ENCODE measurements at places on chromosomes 2 and 18.

DNA sequence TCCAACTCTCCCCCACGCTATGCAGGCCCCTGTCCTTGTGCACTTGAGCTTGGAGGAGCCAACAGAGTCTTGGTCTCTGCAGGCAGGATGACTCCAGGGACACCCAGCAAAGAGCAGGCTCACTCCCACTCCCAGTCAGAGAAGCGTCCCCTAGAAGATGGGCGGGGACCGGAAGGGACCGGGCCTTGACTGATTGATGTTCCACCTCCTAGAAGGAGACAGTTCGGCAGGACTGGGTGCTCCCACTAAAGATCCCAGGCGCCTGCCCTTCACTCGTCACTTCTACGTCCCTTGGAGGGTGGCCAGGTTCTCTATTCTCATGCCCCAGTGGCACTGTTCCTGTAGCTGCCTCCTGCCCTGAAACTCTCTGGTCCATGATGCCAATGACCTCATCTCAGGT, 3.2 kb upstream of the SP100 start:
- DNase-seq, result no peak

DNA sequence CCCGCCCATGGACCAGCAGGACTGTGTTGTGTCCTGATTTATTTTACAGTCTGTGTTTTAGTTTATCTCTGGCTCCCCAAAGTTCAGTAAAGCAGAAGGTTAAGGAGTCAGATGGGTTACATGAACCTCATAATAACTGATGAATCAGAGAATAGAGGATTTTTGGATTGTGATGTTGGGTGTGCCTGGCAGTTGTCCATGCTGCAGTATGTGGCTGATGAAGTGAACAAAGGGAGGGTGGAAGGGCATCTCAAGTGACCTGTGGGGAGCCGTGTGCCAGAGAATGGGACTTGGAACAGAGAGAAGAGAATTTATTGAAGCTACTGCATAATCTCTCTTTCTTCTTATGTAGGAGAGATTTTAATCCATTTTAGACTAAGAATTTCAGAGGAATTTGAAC, 145.5 kb downstream of the MAP4K4 start:
- no peak for DNase-seq

- peak; percentile 63 for DNase-seq
These were observed 2.4 kb upstream of the HOXD8 start for GRCh38 chr2:176126929-176127773.

GRCh38 chr2:171044416-171044815, 115.4 kb downstream of the GORASP2 start:
- no peak for DNase-seq

DNA sequence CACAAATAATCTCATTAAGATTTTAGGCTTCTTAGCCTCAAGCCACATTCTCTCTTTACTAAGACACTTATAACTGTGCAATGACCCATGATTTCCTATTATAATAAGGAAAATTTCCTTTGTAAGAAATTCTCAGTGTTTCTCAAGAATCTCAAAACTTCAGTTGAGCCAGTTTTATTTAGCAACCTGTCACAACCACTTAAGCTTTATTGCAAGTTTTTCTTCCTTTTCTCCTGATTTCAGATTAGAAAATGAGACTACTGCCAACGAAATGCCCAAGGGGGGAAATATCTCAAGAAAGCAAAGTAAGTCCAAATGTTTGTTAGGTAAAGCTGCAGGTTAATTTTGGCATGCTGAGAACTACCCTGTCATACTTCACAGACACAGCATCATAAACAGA, 178.5 kb downstream of the THADA start:
- DNase-seq, result no peak

- DNase-seq, result no peak
These were observed 13.7 kb upstream of the TNP1 start for GRCh38 chr2:216873573-216873972.

DNA sequence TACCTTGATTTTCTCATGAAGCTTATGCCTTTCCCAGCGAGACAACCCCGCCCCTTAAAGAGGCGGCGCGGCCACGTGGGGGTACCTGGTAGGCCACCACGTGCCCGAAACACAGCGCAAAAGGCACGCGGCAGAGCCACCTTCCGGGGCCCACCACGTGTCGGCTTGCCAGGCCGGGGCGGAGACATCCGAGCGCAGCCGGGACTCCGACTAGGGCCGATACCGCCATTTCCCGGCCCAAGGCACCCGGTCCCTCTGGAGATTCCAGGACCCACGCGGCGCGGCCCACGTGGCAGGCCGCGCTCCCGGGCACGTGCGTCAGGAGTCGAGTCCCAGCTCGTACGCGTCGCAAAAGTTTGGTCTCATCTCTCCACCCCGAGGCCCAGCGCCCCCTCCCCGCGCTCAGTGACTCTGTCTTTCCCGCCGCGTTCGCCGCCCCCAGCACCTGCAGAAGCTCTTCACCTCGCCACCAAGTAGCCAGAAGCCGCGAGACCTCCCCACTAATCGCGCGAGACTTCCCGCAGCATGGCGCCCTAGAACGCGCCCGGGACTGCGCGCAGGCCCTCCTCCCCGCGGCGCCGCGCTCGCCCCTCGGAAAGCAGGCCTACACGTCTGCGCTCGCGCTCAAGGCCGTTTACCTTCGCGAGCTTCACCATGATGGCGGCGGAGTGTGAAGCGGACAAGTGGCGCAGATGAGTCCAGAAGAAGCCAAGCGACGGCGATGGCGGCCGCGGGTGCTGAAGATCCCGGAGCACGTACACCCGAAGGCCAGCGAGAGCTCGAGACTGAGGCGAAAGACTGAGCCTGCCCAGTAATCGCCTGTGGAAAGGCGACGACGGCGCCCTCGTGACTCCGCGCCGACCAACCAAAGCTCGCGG, at the start of gene NCL:
TSS of gene NCL (minus strand) at position 787 of the 878 bp plus-strand sequence. CDS start at position 656, 131 bp downstream.
- peak; percentile 87 for DNase-seq

- DNase-seq, result no peak
These were observed 36.0 kb upstream of the BIN1 start for GRCh38 chr2:127142663-127143630.

GRCh38 chr18:76373297-76373696, 121.7 kb downstream of the ZNF516 start:
- no peak for DNase-seq

DNA sequence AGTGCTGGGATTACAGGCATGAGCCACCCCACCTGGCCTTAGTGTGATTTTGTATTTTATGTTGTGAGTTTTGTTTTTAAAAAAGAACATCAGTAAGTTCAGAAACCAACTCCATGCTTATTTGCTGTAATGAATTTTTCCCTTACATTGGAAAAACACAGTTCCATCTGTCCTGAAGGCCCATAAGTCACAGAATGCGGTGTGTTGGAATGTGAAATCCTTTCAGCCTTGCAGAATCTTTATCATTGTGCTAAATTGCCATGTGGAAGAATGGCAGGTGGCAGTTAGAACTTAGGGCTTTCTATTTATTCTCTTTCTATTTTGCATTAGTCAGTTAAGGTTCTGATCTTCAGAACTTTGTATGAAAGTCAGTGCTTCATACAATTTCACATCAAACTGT, 52.6 kb downstream of the NEDD4L start:
- DNase-seq, result no peak

DNA sequence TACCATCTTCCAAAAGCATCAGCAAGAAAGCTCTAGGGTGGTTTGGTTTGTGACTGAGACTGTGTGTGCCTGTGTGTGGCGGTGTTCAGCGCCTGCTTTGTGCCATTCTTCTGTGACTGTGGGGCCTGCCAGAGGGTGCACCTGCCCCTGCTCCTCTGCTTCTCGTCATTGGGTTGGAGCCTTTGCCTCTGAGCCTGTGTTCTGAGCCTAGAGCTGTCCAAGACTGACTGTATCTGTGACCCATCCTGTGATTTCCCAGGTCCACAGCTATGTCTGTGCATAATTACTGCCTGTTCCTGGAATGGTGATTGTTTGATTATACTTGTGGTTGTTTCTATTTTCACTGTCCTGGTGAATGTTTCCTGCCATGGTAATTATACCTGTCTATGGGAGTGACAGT, 57.1 kb upstream of the KLHL29 start:
- no peak for DNase-seq

DNA sequence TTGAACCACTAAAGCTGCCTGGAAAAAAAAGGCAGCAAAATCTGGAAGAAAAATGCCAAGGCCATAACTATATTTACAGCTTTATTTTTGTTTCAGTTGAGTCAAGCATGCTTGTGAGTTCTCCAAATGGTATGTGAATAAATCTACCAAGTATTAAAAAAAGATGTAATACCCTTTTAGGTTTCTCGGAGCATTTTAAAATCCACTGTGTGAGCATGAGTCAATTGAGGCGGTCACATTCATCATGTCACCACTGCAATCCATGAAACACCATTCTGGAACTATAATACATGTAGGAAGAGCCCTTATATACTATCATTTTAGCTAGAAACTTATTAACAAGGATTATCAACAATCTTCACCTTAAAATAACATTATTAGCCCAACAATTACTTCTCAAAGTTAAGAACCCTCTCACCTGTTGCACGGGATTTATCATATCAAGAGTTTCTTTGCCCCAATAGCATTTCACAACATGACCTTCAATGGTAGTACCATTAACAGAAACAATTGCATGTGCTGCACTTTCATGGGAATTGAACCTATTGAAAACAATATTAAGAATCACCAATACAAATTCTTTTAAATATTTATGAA, 24.2 kb upstream of the C2orf42 start:
- no peak for DNase-seq

DNA sequence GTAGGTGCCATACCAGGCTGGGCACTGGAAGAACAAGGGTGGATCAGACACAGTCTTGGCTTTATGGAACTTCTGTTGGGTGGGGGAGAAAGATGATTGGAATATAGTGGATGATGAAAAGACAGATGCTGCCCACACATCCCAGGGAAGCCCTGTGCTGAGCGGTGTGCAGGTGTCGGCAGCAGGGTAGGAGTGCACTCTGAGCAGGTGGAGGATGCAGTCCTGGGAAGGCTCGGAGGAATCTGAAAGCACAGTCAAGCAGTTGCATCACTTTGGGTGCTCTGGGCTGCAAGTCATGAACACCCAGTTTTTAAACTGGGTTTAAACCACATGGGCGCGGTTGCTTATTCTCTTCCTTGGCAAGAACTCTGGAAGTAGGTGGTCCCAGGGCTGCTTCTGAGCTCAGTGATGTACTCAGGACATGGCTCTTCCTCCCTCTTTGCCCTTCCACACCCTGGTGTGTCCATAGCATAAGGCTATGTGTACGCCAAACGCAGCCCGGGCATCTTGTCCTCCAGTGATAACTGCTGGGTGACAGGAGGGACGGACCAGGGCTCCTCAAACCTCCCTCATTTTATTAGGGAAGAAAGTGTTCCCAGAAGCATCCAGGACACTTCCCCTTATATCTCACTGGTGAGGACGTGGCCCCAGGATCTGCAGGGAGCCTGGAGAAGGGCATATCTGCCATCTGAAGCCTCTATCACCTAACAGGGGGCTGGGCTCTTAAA, 84.0 kb downstream of the SH3RF3 start:
- DNase-seq, result no peak

- no peak for DNase-seq
These were observed 17.9 kb downstream of the RAB12 start for GRCh38 chr18:8627107-8627472.

DNA sequence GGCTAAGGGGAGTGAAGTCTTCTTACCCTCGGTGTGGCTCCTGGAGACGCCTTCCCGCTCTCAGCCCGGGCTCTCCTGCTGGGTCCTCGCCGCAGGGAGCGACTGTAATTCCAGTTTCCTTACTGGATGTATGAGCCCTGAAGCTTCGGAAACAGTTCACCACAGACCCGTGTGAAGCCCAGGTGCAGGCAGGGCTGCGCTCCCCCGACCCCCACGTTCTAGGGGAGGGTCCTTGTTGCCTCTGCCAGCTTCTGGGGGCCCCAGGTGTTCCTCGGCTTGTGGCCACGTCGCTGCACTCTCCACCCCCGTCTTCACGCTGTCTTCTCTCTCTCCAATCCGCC, 5.1 kb upstream of the ASB1 start:
- DNase-seq, result no peak

GRCh38 chr2:170361090-170361936, 183.4 kb downstream of the MYO3B start:
- peak; percentile 42 for DNase-seq

GRCh38 chr2:239327536-239328350, 73.1 kb downstream of the HDAC4 start:
- no peak for DNase-seq

DNA sequence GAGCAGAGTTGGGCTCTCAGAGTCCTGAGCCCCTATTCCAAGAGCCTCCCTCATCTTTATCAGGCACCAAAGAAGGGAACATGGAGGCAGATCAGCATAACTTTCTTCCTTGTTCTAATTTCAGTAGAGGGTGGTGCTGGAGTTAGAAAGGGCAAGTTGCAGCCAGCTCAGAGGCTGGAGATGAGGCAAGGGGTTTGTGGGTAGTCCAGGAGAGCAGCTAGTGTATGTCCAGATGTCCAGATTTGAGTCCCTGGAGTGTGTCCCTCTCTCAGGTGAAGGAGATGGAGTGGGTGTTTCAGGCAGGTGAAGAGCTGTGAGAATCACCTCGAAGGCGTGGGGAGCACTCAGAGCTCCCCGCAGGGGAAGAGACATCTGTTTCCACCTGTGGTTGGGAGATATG, 478 bp upstream of the PRKAG3 start:
- DNase-seq, result no peak

- no peak for DNase-seq
These were observed 73.6 kb upstream of the RGPD5 start for GRCh38 chr2:109720380-109721106.

GRCh38 chr2:235168174-235168979, 216.6 kb downstream of the SH3BP4 start:
- no peak for DNase-seq

DNA sequence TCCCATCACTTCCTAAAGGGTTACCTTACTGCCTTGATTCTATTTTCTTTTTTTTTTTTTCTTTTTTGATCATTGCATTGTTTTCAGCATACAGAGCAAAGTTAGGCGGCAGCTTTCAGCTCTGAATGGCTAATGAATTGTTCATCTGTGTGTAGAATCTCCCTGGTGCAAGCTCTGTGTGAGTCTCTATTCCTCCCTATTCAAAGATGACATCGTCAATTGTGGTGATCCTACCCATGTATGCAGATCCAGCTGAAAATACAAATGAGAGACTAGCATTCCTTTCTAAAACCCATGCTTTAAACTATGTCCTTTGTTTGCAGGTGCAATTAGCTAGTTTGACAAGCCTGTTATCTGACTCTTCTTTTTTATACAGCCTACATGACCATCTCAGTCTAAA, 539.0 kb downstream of the ARHGAP15 start:
- DNase-seq, result no peak

DNA sequence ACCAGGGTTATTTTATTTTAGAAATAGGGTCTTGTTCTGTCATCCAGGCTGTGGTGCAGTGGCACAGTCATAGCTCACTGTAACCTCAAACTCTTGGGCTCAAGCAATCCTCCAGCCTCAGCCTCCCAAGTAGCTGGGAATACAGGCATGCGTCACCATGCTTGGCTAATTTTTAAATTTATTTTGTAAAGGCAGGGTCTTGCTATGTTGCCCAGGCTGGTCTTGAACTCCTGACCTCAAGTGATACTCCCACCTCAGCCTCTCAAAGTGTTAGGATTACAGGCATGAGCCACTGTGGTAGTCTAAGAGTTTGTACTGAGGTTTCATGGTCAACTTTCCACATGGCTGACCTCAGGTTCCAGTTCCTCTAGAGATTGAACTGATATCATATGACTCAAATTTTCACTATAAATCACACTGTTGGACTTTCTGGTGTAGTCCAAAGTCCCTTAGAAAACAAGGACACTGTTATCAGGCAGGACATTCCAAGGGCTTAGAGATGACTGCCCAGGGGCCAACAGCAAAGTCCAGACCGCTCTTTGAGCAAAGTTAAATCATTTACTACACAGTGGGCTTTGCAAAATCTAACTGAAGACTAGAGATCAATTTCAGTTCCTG, 82.0 kb upstream of the MEX3C start:
- DNase-seq, result no peak

Measured in activated T-cell treated with anti-CD3 and anti-CD28 coated beads for 4 hours (primary cell).